Smooth muscle cell of the brain vasculature (primary cell): ENCODE measurements at places on chromosomes 11 and 22.

- no peak for DNase-seq
These were observed 17.4 kb downstream of the ZBTB16 start for GRCh38 chr11:114076921-114077331.

- no peak for DNase-seq
These were observed 50.9 kb upstream of the PANX1 start for GRCh38 chr11:94077552-94078293.

- no peak for DNase-seq
These were observed 5.5 kb downstream of the FAM111B start for GRCh38 chr11:59112494-59112893.

DNA sequence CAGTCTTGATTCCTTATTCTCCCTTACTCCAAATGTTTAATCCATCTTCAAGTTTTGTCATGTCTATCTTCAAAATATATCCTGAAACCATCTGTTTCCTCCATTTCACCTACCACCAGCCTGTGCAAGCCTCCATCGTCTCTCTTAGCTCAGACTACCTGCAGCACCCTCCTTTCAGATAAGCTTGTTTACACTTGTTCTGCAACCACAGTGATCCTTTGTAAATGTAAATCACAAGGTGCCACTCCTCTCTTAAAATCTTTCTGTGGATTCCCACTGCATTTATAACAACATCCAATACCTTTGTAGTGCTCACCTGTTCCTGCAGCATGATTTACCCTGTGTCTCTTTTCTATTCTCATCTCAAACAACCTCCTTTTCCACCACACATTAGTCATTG, 31.8 kb upstream of the GPR83 start:
- DNase-seq: no peak

- peak; percentile 70 for DNase-seq
These were observed 1.6 kb downstream of the PIM3 start for GRCh38 chr22:49962012-49962750.

DNA sequence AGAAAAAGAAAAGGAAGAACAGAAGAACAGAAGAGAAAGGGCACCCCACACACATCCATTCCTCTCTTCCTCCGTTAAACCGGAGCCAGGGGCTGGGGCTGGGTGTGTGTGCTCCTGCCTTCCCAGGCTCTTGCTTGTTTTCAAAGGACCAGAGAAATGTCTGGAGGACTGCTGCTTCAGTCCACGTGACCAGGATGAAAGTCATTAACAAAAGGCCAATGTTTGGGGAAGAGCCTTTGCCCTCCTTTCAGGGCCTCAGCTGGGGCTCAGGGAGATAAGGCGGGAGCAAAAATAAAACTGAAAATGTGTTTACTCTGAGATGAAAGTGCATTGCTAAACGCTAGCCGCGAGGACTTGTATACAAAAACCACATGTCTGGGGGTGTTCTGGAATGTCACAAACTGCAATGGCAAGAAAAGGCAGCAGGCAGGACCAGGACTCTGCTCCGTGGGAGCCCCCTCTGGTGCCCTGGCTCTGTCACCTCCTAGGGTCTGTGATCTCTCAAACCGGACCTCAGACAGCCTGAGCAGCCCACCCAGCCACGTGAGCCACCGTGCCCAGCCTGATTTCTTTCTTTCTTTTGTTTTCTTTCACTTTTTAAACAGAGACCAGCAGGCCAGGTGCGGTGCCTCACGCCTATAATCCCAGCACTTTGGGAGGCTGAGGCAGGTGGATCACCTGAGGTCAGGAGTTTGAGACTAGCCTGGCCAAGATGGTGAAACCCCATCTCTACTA, 31.6 kb upstream of the MYH9 start:
- DNase-seq: no peak

- DNase-seq: no peak
These were observed 54.1 kb downstream of the MCAM start for GRCh38 chr11:119262668-119263351.

- no peak for DNase-seq
These were observed 120.1 kb upstream of the OR9Q1 start for GRCh38 chr11:57903441-57904123.

DNA sequence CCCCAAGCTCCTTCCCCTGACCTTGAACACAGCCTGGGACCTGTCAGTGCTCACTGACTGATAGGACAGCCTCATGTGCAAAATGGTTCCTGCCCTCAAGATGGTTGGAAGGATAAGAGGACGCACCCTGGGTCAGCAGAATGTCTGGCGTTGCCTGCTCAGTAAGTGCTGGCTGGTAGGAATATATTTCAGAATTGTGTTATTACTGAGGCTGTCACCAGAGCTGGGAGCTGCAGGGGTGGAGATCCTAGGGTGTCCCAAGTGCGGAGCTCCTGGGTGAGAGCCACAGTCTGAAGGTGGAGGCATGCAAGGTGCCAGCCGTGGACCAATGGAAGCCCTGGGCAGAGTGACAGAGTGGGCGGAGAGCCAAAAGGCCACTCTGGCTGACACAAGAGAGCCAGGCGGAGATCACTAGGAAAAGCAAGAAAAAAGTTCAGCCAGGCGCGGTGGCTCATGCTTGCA, 1.0 kb upstream of the SEC14L4 start:
- no peak for DNase-seq

DNA sequence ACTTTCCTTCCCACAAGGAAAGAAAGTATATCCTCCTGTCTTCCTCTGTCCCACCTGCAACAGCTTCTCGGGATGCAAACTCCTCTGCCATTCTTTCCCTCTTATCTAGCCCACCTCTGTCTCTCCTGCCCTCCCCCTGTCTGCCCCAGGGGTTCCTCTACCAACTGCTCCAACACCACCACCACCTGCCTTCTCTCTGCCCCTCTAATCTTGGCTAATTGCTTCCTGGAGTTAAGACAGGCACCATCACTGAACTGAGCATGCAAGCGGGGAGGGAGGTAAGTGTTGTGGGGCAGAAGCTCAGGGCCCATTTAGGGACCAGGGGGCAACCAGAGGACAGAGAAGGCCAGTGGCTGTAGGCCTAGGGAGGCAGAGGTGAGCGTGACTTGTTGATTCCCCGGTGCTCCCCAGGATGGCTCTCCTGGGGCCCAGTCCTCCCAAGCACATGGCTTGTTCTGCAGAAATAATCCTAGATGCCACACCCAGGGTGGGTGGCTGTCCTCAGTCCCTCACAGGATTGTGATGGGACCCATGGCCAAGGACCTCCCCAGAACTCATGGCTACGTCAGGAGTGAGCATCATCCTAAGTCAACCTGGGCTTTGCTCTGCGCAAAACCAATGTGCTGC, 111.1 kb downstream of the TP53I11 start:
- DNase-seq: no peak

DNA sequence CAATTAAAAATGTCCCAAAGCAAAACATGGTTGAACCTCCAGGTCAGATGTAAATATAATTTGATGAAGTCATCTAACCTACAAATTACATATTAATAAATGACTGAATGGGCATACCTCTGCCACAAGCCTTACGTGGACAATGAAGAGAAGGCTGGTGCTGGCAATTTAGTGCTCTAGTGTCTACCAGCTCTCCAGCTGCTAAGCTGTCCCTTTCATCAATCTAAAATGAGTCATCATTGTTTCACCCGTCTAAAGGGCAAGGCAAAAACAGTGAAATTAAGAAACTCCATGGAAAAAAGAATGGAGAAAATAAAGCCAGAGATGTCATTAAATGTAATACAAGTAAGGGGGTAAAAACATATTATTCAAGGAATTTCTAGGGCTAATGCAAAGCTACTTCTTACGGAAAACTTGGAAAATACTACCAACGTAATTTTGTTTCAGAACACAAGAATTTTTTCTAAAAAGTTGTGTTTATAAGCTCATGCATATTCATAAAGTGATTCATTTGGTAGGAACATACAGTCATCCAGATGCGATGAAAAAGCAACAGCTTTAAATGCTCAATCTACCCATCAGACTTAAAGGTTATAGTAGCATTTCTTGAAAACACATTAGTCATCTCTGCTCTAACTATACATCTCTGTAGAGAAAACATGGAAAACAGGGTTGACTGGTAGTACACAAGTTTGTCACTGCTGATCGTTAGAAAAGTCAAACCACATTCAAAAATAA, 71.5 kb downstream of the SIK3 start:
- DNase-seq: no peak

GRCh38 chr11:86608251-86608799, 64.1 kb downstream of the ME3 start:
- DNase-seq: peak; percentile 60

- no peak for DNase-seq
These were observed 218.0 kb downstream of the ST3GAL4 start for GRCh38 chr11:126573325-126573978.

DNA sequence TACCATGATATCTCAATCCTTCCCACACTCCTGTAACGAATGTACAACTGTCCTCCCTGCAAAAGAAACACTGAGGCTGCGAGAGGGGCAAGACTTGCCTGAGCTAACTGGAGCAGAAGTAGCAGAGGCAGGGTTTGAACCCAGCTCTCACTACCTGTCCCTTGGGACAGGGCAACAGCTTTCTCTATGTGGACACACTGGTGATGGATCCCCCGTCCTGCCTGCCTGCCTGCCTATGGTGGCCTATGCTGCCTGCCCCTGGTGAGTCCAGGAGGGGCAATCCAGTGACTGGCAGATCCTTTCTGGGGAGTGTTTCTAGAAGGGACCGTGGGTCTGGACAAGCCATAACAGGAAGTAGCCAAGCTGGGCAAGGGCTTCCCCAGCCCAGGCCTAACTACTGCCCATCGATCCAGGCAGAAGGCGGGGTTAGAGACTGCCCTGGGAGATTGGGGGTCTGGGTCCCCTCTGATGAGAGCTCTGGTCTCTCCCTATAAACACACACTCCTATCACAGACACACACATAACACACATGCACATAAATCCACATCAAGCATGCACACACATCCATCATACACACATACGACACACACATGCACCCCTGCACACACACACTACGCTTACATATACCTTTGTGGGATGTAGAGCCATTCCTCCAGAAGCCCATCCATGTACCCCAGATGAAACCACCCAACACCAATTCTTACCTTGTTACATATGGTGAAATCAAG, 1.1 kb upstream of the EMID1 start:
- no peak for DNase-seq

DNA sequence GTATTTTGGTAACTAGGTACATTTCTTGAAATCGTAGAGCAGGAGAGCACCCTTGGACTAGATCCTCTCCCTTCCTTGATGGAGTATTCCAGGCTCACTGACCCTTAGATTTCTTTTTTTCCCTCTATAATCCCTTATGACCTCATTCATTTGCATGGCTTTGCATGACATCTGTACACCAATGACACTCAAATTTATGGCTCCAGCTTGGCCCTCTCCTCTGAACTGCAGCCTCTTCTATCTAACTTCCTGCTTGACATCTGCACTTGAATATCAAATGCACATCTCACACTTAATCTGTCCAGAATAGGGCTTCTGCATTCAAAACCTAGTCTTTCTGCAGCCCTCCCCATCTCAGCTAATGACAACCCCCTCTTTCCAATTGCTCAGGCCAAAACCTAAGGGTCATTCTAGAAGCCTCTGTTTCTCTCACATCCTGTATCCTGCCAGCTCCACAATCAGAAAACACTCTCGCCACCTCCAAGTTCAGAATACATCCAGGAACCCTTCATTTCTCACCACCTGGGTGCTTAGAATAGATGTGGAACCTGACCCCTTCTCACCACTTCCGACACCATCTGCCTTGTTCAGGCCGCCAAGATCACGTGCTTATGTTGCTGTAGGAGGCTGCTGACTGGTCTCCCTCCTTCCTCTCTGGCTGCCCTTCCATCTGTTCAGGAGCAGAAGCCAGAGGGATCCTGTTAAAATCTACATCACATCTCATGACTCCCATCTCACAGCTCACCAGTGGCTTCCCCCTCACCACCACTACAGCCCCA, 138.9 kb upstream of the MTNR1B start:
- no peak for DNase-seq

GRCh38 chr11:86056351-86056854, 12.5 kb downstream of the PICALM start:
- DNase-seq: no peak

GRCh38 chr11:18802381-18803257, 11.0 kb upstream of the PTPN5 start:
- DNase-seq: peak; percentile 31

GRCh38 chr11:77410076-77410827, 63.6 kb downstream of the PAK1 start:
- no peak for DNase-seq

DNA sequence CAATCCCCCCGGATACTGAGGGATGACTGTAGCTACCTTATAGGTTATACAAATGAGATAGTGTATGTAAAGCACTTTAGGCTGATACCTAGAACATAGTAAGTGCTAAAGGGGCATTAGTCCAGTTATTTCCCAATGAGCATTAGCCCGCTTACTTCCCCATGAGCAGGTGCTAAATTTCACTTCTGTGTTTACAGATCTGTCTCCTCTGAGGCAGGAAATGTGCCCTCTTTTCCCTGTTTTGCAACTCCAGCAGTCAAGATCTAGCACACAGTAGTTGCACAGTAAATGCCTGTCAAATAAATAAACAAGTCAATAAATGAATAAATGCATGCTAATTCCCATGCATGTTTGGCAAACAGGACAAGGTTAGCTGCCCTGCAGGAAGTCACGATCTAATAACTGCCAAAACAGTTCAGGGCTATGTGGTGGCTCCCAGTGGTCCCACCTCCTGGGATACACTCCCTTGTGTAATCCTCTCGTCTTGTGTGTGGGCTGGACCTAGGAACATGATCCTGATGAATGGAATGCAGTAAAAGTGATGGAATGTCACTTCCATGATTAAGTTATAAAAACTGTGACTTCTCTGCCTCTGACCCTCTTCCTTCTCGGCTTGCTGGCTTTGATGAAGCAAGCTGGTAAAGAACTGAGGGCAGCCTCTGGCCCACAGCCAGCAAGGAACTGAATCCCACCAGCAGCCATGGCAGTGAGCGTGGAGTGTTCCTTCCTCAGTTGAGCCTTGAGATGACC, 459.0 kb downstream of the SOX6 start:
- no peak for DNase-seq

DNA sequence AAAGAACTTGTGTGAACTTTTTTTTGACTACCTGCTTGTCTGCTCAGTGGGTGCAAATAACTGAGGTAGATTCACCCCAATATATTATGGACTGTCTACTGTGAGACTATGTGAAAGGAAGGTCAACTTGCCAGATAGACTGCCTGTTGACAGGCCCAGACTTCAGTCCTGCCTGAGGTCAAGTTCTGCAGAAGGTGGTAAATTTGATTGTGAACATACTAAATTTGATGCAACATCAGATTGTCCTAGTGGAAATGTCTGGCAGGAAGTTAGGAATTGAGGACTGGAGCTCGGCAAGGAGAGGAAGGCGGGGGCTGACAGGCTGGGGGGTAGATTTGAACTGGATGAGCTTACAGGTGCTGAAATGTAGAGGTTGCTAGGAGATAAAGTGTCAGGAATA, 140.7 kb downstream of the TTC28 start:
- DNase-seq: no peak

- DNase-seq: no peak
These were observed 49.2 kb upstream of the CABP7 start for GRCh38 chr22:29670626-29671025.

DNA sequence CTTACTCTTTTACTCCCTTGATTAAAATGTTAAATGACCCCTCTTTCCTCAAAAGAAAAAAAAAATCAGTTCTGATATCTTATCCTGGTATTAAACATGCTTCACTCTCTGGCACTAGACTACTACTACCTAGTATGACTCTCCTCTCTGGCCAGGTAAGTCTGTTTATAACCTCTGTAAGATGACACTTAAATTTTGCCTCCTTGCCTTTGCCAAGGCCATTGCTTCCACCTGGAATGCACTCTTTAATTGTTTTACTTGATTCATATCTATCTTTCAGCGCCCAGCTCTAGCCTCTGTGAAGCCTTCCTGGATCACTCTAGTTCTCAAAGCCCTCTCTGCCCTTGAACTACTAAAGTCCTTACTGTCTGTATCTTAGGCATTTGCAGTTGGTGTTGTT, 170.4 kb downstream of the ETS1 start:
- DNase-seq: no peak
